Neural progenitor cell (in vitro differentiated cells): ENCODE measurements at places on chromosomes 13 and 19. TPM values are rescaled to one million over a fixed set of nuclear protein-coding genes. Genes with fewer than 3 reads are reported as not detected.

The GGN gene
- 1.0 TPM in 1 of 2 replicates, not detected in the other for total RNA-seq

The BICRA gene
- 6.4 and 15.6 TPM in 2 replicates for total RNA-seq

DNA sequence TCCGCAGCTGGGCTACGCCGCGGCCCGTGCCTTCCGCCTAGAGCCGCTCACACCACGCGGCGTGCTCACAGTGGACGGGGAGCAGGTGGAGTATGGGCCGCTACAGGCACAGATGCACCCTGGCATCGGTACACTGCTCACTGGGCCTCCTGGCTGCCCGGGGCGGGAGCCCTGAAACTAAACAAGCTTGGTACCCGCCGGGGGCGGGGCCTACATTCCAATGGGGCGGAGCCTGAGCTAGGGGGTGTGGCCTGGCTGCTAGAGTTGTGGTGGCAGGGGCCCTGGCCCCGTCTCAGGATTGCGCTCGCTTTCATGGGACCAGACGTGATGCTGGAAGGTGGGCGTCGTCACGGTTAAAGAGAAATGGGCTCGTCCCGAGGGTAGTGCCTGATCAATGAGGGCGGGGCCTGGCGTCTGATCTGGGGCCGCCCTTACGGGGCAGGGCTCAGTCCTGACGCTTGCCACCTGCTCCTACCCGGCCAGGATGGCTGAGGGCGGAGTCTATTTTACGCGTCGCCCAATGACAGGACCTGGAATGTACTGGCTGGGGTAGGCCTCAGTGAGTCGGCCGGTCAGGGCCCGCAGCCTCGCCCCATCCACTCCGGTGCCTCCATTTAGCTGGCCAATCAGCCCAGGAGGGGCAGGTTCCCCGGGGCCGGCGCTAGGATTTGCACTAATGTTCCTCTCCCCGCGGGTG lies 7.4 kb downstream of the DBP start:
- H3K4me1 ChIP-seq = peaks cover 18% of the 10 kb centered on the region
- no peaks in the 10 kb centered on the region for H3K36me3 ChIP-seq
- peak; percentile 95 for DNase-seq
- H3K4me3 ChIP-seq = peak overlapping the region; percentile 37

DNA sequence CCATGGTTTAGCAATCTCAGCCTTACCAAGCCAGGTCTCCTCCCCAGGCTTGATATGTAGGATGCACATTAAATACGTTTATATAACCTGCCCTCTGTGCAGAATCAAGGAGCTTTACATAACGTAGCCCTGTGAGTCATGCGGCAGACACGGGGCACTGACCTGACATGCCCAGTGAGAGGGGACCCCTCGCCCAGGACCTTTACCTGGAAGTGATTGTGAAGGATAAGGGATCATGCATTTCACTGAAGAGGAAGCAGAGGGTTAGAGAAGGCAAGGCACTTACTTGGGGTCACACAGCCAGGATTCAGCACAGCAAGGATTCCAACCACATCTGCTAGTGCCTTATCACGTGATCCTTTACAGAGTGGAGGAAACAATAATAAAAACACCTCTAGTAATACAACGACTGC lies 18.9 kb upstream of the FOSB start:
- no peak for DNase-seq
- no peak overlapping the region for H3K27ac ChIP-seq
- peaks cover 7% of the 10 kb centered on the region for H3K4me1 ChIP-seq
- peaks cover 40% of the 10 kb centered on the region for H3K27me3 ChIP-seq
- H3K4me3 ChIP-seq = no peak overlapping the region

- no peak overlapping the region for H3K4me3 ChIP-seq
- no peaks in the 10 kb centered on the region for H3K36me3 ChIP-seq
- H3K27ac ChIP-seq = no peak overlapping the region
- no peaks in the 10 kb centered on the region for H3K4me1 ChIP-seq
- no peak for DNase-seq
- no peaks in the 10 kb centered on the region for H3K27me3 ChIP-seq
These were observed 255.0 kb downstream of the LIG4 start for GRCh38 chr13:107960301-107960700.

DNA sequence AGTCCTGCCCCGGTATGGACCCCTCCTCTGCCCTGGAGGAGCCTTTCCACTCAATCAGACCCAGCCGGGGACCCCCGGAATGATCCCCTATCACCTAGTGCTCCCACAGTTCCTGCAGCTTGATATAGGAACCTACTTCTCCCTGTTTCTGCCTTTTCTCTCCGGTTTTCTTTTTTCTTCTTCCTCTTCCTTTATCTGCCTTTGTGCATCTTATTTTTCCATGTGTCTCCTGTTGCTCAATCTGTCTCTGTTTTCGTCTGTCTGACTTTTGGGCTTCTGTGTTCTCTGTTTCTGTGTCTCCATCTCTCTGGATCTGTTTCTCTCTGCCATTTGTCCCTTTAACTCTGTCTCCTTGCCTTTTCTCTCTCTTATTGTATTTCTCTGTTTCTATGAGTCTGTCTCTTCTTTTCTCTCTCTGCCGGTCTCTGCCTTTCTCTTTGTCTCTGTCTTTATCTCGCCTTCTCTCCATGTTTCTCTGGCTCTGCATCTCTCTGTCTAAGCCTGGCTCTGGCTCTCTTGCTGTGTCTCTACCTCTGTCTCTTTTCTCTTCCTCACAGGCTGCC lies 10.0 kb downstream of the MEGF8 start:
- H3K4me3 ChIP-seq = no peak overlapping the region
- H3K36me3 ChIP-seq = no peaks in the 10 kb centered on the region
- no peaks in the 10 kb centered on the region for H3K4me1 ChIP-seq
- no peaks in the 10 kb centered on the region for H3K27me3 ChIP-seq

DNA sequence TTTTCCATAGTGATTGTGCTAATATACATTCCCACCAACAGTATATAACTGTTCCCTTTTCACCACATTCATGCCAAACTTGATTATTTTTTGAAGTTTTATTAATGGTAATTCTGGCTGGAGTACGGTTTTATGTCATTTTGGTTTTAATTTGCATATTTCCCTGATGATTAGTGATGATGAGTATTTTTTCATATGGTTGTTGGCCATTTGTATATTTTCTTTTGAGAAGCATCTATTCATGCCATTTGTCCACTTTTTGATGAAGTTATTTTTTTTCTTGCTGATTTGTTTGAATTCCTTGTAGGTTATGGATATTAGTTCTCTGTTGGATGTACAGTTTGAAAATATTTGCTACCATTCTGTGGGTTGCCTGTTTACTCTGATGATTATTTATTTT lies 484.4 kb upstream of the SPRY2 start:
- H3K4me3 ChIP-seq = no peak overlapping the region
- no peak for DNase-seq

DNA sequence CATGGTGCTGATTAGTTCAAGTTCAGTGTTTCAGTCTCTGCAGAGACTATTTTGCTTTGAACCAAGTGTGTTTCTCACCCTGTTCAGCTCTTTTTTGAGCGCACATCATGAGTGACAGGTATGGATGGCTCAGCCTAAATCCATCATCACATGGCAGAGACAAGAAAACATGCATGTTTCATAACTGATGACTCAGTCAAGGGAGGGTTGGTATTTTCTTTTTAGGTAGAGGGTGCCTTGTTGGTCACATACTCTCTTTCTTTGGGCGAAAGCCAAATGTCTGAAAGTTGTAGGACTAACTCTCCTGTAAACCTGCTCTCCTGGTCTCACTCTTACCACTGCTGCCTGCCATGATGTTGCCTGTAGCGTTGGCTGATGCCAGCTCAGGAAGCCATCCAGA lies 48.1 kb upstream of the RAP2A start:
- H3K4me1 ChIP-seq = no peaks in the 10 kb centered on the region
- no peak for DNase-seq

DNA sequence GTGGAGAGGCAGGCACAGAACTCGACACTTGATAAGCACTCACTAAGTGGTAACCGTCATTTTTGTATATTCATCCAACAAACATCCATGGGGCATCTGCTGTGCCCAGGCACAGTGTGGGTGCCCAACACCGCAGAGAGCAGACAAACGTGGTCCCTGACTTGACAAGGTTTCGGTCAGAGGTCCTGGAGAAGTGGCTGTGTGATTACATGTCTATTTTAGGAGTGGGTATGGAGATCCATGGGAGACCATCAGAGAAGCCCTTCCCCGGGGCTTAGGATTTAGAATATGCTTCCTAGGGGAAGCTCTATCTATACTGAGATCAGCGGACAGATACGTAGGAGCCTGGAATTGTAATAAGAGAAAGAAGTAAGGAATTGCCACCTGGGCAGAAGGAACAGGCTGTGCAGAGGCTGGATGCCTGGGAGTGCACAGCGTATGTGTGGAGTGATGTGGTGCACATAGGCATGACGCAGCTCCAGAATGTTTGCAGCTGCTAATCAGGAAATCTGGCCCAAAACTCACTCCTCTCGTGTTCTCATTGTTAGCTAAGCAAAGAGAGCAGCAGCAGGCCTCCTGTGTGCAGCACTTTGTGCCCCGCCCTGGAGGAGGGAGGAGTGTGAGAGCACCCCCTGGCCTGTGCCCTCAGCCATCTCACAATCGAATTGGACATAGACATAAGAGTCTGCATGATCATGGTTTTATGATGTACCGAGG lies 23.0 kb upstream of the IRS2 start:
- H3K36me3 ChIP-seq = no peaks in the 10 kb centered on the region
- no peak for DNase-seq
- H3K4me1 ChIP-seq = no peaks in the 10 kb centered on the region
- H3K27ac ChIP-seq = no peak overlapping the region
